Epithelial cell of proximal tubule (primary cell): ENCODE measurements at places on chromosomes 3 and 15. TPM values are rescaled to one million over a fixed set of nuclear protein-coding genes. Genes with fewer than 3 reads are reported as not detected.

DNA sequence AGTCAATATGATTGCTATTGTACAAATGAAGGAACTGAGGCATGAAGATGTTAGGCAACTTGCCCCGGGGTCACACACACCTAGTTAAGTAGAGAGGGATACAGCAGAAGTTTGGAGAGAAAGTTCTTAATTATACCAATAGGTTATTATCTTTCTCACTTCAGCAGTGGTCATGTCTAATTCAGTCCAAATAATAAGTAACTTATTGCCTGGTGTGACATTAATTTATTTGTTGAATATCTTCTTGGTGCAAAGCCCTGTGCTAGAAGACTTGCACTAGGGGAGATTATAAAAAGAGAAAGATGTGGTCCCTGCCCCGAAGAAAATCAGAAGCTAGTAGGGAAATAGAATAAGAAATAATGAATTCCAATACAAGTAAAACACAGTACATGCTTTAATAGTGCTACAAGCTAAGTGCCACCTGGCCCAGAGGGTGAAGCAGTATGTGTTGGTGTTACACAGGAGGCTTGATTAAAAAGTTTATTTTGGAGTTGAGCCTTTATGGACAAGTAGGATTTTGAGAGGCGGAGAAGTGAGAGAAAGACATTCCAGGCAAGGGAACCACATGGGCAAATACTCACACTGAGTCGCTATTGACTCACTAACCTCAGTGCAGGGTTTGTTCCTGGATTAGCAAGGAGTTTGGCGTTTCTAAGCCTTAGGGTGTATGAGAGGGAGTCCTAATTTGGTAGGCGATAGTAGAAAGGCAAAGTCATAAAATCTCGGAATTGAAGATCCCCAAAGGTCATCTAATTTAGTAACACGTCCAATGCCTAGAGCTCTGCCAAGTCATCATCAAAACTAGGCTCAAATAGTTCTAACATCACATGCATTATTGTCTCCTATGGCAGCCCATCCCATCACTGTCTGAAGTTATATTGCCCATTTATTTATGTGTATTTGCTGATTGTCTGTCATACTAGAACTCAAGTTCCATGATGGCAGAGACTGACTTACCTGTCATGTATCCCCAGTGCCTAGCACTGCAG, 19.2 kb upstream of the GSK3B start:
- DNase-seq: peak; percentile 61

DNA sequence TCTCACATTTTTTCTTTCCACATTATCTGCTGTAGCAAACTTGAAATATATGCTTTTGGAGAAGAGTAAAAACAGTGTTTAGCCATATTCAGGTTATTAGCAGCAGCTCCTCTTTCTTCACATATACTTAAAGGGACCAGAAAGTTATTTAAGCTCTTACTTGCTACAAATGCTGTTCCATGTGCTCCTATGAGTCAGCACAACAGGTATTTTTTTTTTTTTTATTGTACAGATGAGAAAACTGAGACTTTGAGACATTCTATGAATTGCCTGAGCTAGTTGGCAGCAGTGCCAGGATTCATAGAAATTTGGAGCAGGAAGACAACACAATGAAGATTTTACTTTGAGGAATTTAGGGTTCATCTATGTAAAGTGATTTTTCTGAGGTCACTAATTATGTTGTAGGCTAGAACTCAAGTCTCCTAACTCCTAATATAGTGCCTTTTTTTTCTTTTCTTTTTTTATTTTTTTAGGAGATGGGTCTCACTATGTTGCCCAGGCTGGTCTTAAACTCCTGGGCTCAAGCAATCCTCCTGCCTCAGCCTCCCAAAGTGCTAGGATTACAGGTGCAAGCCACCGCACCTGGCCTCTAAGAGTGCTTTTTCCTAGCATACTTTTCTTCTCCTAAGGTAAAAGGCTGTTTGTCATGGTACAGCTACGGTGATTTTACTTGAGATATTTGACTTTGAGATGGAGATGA, 23.6 kb downstream of the SETD5 start:
- DNase-seq: no peak

- no peak for DNase-seq
Observed at GRCh38 chr3:194322678-194323211, 28.4 kb downstream of the CPN2 start.

- no peak for DNase-seq
Observed at GRCh38 chr3:7062714-7063113, 201.8 kb downstream of the GRM7 start.

Gene GP9
- not detected in 2 replicates for total RNA-seq

Gene TJP1
- 78.6 and 106 TPM in 2 replicates for total RNA-seq

DNA sequence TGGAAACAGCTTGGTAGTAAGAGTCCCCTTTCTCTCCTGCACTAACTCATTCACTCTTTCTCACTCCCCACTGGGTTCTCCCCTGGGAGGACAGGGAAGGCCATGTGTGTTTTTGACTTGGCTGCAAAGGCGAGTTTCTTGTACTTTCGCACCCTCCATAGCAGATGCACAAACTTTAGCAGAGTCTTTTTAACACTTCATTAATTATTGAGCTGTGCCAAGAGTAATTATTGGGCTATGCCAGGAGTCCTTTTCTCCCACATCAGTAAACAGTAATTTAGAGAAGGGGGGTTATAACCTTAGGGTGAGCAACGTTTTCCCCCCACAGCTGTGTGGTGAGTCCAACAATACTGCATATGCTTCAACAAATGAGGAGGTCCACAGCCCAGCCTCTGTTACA, 224.4 kb upstream of the ATP11B start:
- no peak for DNase-seq

- no peak for DNase-seq
Observed at GRCh38 chr3:31010491-31010890, 116.0 kb upstream of the GADL1 start.

DNA sequence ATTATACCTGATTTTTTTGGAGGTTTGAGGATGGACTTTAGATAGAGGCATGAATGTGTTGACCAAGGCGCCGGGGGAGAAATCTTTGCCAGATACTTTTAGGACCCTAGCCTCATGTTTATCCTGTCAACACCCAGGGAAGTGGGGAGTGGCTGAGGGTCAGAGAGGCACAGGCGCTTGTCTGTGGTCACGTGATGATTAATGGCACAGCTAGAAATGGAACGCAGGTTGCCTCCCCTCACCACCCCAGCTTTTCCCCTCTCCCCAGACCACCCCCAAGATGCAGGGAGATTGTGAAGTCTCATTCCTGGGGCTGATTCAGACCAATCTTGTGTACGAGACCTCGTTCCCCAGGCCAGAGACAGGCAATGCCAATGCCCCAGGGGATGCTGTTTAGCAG, 218.4 kb upstream of the LINGO1 start:
- no peak for DNase-seq

DNA sequence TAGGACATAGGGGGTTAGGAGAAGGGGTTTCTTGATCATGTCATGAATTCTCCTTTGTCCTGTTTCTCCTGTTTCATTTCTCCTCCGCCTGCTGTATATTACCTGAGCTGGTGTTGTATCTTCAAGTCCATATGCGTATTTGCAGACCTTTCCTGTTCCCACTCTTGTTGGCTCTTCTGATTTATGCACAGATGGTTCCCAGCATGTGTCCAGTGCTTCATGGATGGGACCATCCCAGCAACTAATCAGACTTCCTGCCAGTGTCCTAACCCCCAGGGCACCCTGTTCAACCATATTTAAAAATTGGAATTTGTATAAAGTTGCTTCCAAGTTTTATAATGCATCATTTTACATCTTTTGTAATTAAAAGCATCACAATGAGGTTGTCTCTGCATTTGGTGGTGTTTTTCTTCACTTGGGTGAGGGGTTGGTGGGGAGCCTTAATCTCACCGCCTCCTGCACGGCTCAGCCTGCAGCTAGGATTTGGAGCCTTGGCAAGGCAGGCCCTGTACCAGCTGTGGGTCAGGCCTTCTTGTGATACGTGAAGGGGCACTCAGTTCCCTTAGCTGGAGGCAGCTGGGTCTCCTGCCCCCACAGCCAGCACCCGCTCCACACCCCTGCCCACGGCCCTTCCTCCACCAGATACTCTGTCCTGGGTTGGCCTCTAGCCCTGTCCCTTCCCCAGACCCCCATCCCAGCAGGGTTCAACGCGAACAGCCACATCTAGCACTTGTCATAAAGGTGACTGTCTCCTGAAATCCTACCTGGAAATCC, 72.0 kb upstream of the BLM start:
- no peak for DNase-seq

GRCh38 chr15:50265620-50266019, at the start of gene HDC:
Gene HDC, minus strand, starts transcription at chr15:50265726. Its CDS starts 103 bp downstream, at chr15:50265623.
- DNase-seq: no peak

DNA sequence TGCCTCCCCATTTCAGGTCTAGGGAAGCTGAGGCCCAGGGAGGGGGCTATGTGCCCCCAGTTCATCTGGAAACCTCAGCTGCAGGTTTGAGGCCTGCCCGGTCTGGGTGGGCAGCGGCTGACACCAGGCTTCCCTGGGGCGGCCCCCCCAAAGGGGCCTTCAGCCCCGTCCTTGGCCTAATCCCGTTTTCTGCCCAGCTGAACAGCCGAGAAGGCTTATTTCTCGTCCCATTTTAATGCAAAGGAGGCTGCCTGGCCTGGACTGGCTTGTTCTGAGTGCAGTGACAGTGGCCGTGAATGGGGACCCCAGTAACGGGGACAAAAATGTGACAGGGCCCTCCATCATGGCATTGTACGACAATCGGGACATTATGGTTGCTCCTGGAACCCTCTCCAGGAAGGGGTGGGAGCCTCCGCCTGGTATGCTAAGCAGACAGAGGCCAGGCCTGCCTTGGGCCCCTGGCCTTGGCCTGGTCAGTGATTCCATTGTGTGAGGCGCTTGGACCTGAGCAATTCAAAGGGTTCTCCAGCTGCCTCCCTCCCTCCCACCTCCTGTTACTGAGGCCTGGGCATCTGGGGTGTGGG, 93.9 kb downstream of the WNT7A start:
- DNase-seq: no peak

- DNase-seq: no peak
Observed at GRCh38 chr3:30908456-30909037, 14.1 kb upstream of the GADL1 start.

GRCh38 chr3:99114565-99115291, 213.2 kb upstream of the DCBLD2 start:
- DNase-seq: no peak

DNA sequence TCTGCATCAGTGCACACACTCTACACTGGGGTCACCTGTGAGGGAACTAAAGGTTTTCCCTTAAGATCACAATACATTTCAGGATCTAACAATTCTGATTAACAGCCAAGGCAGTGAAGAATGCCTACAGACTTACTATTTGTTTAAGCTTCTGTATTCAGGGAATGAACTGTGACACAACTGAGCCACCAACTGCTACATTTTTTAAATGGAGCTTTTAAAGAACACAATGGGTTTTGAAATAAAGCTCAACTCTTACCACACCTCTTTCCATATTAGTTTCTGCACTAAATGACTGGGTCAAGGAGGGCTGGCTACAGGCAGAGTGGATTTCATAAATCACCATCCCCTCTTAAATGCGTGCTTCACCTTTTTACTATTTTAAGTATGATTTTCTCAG, 100.2 kb downstream of the TMCC1 start:
- no peak for DNase-seq

DNA sequence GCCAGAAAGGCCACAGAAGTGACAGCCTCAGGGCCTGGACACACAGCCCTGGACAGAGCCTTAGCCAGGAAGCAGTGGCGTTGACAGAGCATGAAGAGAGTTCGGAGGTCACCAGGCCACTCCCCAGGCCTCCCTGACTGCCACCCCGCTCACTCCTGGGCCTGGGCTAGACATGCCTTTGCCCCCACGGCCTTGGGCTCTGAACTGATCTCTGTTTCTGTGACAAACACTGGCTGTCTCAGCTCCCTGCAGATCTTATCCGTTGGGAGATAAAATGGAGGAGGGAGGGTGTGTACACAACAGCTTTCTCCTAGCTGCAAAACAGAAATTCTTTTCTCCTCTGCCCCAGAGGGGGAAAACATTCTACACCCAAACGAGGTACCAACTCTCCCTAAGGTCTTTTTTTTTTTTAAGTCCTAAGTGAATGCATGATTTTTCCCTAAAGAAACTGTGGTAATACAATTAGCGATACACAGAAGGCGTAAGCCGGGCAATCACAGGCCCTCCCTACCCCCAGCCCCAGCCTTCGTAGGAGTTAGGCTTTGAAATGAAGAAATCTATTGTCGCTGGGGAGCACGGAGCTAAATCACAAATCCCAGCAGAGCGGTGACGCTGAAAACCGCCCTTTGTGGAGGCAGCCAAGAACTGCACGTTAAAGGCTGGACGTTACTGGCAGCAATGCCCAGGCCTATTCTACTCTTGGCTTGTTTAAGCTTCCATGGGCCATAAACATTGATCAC, 45.0 kb downstream of the SRGAP3 start:
- DNase-seq: no peak

Gene TTC23
- total RNA-seq: 11.4 and 12.1 TPM in 2 replicates

DNA sequence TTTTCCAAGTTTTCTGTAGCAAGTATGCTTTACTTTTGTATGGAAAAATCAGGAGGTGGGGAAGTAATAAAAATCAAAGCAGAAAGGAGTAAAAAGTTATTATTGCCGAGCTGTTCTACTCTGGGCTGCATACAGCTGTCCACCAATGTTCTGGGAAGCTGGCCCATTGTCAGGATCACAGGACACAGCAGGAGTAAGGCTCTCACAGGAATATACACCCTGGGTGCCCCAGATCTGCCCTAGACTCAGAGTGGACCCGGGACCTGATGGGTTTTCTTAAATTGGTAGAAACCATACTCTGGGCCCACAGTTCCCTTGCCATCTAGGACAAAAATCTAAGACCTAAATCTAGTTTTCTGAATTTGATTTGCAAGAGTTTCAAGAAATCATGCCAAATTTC, 60.4 kb downstream of the TNIK start:
- DNase-seq: no peak

GRCh38 chr3:13884851-13885703, 5.2 kb upstream of the WNT7A start:
- DNase-seq: no peak

DNA sequence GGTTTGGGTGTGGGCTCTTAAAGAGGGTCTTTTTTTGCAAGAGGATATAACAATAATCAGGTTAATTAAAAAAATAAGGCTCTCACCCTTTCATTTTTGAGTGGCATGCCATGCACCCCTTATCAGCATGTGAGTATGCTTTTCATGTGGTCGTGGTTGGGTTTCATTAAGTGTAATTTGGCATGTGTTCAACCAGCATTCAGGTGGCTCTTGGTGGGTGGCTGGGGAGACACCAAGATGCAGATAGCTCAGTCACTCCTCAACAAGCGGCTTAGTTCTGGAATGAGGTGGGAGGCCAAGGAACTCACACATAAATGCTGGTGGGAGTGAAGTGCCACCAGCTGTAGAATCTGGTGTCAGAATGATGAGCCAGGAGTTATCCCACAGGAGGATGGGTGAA, 66.8 kb downstream of the FLNB start:
- no peak for DNase-seq

Gene ALAS1
- 56.3 and 71.5 TPM in 2 replicates for total RNA-seq

Gene ABHD6
- total RNA-seq: 2.4 and 6.4 TPM in 2 replicates

GRCh38 chr3:191721390-191721861, 260.5 kb downstream of the PYDC2 start:
- no peak for DNase-seq
